ENCODE measurements at places on chromosomes 7 and 10.

- no peak for DNase-seq
Measured at GRCh38 chr7:3682028-3682710, 381.1 kb downstream of the SDK1 start.

- DNase-seq: no peak
Measured at GRCh38 chr10:5506751-5507648, 7.6 kb upstream of the CALML5 start.

GRCh38 chr10:69247313-69247710 is 27.2 kb downstream of the HKDC1 start:
- no peak for DNase-seq

DNA sequence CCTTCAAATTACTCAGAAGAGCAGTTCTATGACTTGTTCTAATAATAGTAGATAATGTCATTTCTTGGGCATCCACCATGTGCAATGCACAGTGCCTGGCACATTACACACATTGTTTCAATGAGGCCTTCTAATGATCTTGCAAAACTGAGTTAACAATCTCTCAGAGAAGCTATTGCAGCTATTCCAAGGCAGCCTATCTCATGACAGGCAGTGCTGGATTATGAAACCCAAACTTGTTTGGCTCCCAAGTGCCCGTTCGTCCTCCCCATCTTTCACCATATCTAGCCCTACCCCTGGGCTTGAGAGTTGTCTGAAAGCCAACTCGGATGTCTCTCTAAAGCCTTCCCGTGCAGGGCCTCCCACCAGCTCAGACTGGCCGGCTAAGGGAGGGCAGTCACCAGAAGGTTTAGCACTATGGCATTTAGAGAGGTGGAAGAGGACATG is 405.1 kb downstream of the PLXNA4 start:
- DNase-seq: no peak

- no peak for DNase-seq
Measured at GRCh38 chr10:114380797-114381196, 23.5 kb downstream of the AFAP1L2 start.

GRCh38 chr10:21511946-21512572 is 13.4 kb downstream of the SKIDA1 start:
- no peak for DNase-seq

GRCh38 chr10:5538892-5539651 is 14.3 kb downstream of the CALML3 start:
- no peak for DNase-seq

DNA sequence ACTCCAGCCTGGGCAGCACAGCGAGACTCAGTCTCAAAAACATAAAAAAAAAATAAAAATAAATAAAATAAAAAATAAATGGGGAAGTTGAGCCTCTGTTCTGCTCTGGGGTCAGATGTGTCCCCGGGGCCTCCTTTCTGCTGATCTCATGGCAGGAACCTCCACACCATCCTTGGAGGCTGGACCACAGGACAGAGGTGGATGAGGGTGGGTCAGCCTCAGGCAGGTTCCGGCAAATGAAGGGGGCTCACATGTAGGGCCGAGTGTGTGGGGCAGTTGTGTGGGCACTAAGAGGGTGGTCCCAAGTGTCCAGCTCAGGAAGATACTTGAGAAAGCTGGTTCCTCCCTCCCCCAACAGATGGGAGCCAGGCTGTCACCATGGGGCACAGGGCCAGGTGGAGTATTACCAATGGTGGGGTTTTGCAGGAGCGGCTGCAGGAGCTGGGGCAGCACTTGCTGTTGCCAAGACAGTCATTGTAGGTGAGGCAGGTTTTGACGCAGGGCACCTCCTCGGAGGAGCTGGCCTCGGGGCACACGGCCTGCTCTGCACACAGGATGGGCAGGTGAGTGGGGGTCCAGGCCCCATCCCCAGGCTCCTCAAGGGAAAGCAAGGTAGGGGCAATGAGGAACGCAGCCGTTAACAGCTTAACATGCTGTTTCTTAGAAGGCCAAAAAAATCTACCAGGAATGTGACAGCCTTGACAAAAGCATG is 13.9 kb upstream of the TBRG4 start:
- DNase-seq: no peak

GRCh38 chr7:110839866-110840265 is 251.1 kb upstream of the LRRN3 start:
- DNase-seq: no peak

DNA sequence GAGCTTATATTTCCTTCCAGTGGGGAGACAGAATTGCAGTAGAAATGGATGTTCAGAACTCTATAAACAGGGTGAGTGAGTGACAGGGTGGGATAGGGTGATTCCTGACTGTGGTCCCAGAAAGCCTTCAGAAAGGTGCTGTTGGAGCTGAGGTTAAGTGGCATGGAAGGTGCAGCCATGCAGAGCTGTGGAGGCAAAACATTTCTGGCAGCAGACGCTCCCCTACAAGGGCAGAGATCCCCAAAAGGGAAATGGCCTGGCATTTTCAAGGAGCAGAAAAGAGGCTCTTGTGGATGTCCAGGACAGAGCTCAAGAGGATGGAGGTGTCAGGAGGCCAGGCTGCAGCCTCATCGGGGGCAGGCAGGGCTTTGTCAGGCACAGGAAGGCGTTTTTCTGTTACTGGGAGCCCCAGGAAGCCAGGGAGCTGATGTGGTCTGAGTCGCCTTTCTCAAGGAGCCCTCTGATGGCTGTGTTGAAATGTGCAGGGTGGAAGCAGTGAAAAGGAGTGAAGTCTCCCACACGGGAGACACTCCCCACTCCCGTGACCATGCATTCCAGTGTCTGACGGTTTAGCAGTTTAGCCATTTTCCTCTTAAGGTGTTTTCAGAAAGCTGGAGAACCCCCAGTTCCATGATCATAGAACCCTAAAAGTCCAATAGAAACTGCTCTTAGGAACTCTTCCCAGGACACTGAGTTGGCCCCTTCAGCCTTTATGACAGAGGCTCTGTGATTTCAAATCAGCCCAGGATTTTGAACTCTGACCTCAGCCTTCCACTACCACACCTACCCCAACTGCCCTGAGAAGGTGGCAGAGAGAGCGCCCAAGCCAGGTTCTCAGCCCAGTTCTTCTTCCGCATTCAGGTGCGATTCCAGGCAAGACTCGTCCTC is 96.2 kb downstream of the C10orf105 start:
- no peak for DNase-seq

- no peak for DNase-seq
Measured at GRCh38 chr7:21947056-21947455, 1.4 kb upstream of the CDCA7L start.

DNA sequence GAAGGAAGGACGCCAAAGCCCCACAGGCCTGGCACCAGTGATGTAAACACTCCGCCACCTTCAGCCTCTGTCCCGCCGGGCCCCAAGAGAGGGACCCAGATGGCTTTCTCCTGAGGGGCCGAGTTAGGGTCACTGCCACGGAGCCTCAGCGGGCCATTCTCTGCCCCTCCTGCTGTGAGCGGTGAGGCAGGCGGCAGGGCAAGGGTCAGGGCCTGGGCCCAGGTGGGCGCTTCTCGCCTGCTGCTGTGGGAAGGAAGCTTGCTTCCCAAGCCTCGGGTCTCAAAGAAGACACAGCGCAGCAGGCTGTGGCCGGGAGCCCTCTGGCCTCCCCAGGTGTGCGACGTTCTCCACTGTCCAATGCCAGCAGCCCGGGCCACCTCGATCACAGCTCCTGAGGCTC is 84.8 kb downstream of the PROSER2 start:
- DNase-seq: no peak

- DNase-seq: no peak
Measured at GRCh38 chr7:148276314-148277041, 314.1 kb upstream of the C7orf33 start.

DNA sequence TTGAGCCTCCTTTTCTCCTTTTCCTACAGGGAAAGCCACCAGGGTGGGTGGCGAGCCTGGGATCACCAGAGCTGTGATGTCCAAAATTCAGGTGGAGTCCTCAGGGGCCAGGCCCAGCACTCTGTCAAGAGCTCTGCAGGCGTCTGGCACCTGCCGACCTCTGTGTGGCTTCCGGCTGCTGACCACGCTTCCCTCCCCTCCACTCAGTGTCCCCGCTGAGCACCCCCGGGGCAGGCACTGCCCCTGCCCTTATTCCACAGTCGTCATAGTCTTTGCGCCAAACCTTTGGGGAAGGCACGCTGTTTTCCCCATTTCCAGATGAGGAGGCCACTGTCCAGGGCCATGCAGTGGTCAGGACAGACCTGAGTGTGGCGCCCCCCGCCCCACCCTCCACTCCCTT is 7.5 kb downstream of the MTG1 start:
- DNase-seq: no peak

DNA sequence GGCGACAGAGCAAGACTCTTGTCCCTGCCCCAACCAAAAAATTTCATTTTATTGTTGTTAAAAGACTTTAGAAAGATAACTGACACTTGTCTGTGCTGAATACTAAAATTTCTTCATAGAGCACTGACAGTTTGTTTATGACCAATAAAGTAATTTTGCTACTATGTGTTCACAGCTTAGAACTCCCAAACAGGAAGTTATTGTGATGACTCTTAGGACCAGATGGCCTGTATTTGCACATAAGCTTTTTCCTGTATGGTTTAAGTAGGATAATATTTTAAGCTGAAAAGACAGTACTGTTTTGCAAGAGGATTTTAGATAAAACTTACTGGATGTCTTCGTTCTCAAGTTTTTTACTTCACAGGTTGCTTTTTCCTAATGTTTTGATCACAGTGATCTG is 80.7 kb downstream of the MMRN2 start:
- no peak for DNase-seq

DNA sequence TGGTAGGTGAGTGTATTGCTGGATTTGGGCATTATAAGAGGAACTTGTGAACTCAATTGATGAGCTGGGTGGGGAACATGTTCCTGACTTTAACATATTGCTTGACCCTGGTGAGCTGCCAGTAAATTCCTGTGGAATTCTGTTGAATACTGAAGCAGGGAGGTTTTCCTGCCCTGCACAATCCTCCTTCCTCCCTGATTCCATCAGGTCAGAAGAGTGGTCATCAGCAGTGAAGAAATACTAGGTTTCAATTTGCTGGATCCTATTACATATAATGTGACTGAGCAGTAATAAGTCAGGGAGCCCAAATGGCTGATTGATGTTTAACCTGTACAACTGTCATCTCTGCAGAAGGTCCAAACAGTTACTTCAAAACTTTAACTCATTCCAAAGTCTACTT is 581.2 kb downstream of the SUGCT start:
- DNase-seq: no peak

DNA sequence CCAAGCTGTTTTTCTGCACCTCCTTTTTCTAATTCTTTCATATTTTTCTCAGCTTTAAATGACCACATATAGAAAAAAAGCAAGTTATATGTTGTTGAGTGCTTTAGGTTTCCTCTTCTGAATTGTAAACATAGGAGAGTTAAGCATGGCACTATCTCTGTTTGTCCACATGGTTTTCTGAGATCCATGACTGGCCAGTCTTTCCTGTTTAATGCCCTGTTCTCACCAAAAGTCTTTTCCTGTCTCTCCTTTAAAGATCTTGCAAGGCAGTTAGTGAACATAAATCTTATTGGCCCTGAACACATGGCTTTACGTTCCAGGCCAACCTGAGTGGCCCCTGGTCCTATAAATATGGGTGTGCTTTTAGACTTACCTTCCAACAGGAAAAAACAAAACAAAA is 19.4 kb downstream of the TRPV5 start:
- DNase-seq: no peak

- no peak for DNase-seq
Measured at GRCh38 chr7:74583630-74584029, 73.9 kb upstream of the GTF2I start.

GRCh38 chr10:68330852-68331454 is 911 bp upstream of the HNRNPH3 start:
- DNase-seq: peak; percentile 50

DNA sequence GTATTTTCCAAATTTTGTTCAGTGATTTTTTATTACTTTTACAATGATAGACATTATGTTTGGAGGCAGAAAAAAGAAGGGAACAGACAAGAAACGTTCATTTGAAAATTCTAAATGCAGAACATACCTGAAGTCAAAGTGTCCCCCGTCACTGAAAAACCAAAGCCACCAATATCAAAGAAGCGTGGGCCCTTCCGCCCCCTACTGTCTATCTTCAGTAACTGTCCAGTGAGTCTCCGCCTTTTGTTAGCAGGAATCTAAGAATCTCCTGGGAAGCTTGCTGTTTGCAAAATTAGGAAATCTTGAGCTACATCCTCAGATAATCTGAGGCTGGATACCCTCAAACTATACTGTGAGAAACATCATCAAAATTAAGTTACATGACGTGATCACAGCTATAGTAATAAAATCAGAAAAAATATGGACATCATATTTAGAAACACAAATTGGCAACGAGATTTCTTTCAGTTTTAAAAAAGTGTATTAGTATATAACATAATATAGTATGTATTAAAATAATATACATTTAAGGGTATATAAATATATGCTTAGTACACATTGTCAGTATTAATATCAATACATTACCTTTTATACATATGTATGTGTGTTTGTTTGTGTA is 169.3 kb upstream of the AKR1E2 start:
- peak; percentile 62 for DNase-seq

DNA sequence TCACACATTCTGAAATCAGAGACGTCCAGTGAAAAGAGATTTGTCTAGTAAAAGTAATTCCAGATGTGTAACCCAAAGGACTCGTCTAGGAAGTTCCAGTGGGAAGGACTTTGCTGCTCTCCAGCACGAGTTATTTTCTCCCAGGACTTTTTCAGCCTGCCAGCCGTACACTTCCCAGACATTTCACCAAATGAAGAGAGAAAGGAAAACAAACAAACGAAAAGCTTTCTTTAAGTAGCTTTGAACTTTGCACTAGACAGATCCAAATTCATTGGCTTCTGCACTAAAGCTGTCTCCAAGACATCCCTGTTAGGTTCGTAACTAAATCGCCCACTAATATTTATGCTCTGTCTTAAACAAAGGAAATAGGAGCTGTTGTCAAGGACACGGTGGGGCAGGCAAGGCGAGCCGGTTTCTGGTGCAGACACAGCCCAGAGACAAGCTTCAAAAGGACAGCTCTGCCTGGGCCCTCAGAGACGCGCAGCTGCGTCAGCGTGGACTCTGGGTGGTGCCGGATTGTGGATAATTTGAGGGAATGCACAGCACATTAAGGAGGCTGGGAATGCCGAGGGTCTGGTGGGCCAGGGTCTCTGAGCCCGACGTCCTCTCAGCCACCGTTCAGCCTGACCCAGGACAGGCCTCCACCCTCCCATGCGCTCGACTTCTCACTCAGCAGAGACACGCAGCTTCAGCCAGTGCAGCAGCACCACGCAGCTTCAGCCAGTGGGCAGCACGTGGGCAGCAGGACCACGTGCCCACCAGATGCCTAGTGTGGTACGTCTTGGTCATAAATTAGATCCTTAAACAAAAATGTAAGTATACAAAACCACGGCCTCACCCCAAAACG is 64.1 kb upstream of the INSIG1 start:
- no peak for DNase-seq

- DNase-seq: peak; percentile 79
Measured at GRCh38 chr10:49177391-49178355, 10.5 kb downstream of the TMEM273 start.

DNA sequence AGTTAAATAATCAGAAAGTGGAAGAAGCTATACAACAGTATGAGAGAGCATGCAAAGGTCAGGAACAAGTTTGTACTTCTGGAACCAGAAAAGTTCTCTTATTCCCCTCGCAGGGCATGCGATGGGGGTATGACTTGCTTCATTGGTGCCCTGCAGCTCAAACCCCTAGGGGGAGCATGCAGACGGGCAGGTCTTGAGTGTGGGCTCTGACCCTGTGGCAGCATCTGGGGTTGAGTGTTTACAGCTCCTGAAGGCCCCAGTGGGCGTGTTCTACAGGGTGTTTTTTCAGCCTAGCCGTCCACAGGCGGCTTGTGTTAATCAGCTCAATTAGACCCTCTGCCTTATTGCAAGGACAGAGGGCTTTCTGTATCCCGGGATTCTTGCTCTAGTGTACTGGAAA is 44.5 kb downstream of the KIF20B start:
- DNase-seq: no peak

Measured in Right ventricle myocardium superior (tissue), 1 donor.